ENCODE measurements at places on chromosomes 5 and 9.

DNA sequence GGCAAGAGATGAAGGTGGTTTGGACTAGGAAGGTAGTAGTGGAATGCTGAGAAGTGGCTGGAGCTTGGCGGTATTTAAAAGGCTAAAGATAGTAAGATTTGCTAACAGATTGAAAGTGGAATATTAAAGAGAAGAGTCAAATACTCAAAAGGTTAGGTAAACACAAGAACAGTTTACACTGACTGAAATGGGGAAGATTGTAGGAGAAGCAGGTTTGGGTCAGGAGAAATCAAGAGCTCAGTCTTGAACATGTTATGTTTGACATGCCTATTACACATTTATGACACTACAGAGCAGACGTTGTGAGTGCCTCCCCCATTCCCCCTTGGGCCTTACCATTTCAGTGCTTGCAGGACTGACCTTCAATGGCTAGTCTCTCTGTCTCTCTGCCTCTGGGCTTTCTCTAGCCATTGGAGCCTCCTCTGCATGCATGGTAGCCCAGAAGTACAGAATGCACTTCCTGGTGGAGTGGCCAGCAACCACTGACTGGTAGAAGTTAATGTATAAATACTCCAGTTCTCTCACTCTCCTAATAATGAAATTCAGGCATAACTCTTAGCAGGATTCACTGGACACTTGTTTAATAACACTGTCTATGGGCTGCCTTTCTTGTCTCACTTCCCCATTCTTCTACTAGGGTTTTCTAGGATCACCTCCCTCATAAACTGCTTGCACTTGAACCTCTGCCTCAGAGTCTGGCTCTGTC, 56.8 kb downstream of the HMGCS1 start:
- DNase-seq = no peak

GRCh38 chr5:153122403-153122802, 368.1 kb upstream of the GRIA1 start:
- DNase-seq = no peak

GRCh38 chr9:35193762-35194161, 32.0 kb downstream of the UNC13B start:
- DNase-seq = no peak

DNA sequence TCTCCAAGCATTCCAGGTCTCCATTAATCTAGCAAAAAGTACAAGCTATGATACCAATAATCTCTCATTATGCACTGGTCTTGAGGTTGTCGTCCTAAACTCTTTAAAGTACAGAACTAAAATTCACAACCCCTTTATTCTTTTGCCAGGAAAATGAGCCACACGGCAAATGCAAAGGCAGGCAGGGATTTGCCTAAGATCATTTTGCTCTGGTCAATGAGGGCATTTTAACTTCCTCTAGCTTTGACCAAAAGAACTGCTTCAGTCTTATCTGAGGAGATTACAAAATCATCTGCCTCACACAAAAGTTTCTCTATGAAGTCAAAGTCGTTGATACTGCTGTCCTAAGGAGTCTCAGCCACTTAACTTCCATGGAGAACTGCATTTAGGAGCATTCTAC, 51.8 kb downstream of the EPB41L4B start:
- DNase-seq = no peak

GRCh38 chr9:134936346-134937163, 18.8 kb upstream of the FCN1 start:
- DNase-seq = no peak

GRCh38 chr5:12419075-12419474, 514.8 kb upstream of the CTNND2 start:
- DNase-seq = no peak

DNA sequence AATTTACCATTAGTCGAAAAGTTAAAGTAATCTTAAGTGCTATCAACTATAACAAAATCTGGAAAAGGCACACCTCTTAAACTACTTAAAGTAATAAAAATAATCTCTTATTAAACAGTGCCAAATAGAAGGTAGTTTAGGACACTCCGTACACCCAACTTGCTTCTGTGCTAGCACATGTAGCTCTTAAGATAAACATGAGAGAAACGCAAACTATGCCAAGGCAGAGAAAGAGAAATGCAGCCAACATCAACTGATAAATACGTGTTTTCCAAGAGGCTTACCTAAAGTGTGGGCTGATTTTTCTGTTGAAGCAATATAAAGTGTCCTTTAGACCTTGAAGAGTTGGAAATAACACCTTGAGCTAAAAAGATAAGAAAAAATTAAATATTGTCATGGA, 480.6 kb upstream of the DAB2 start:
- DNase-seq = no peak

GRCh38 chr9:21744841-21745240, 57.6 kb upstream of the MTAP start:
- DNase-seq = no peak

DNA sequence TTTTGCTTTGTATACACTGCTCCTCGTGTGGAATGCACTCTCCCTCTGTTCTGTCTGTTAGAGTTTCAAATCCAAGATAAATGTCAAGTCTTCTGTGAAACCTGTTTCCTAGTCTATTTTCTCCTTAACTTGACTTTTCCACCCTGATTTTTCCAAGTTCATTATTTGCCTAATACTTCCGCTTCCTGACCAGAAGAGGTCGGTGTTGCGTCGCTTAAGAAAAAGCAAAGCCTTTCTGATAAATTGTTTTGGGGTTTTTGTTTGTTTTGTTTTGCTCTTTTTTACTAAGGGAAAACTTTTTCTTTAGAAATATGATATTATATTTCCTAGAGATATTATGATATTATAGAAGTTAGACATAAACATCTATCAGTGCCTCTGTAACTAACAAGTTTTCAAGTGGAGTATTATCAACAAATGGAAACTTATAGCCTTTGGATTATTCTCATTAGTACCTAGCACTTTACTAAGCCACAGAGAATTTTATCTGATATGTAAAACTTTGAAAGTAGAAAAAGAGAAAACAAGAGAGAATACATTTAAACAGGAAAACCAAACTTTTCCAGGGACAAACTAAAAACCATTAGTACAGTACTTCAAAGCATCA, 55.8 kb downstream of the PHAX start:
- peak; percentile 66 for DNase-seq

- peak; percentile 27 for DNase-seq
Measured at GRCh38 chr9:13023498-13023897, 248.7 kb downstream of the LURAP1L start.

DNA sequence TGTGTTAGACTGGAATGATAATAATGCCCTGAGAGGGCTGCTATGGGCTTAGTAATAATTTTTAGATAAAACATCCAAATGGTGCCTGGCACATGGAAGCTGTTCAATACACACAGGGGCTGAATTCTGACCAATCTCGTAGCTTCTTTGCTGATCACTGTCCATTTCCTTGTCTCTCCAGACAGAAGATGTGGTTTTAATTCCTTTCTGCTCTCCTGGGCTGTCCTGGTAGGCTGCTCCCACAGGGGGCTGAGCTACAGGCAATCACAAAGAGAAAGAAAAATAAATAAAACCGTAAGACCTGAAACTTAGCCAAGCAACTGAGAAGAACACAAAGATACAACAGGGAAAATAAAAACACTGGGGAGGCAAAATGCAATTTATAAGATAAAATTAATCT, 136.5 kb downstream of the CDK5RAP2 start:
- no peak for DNase-seq

DNA sequence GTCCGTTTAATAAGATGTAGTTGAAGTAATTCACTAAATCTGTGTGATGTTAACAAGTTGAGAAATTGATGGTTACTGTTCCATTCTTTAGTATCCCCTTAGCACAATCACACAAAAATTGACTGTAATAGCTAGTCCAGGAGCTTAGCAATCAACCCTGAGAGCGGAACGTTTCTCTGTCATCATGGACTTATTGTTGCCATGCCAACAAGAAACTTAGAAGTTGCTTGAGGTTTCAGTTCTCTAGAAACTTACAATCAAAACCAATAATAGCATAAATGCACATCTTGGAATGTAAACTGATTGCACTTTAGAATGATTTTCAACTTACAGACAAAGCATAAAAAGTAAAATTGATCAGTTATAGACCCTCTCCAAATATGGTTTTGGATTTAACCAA, 125.4 kb upstream of the ANKH start:
- DNase-seq = no peak

DNA sequence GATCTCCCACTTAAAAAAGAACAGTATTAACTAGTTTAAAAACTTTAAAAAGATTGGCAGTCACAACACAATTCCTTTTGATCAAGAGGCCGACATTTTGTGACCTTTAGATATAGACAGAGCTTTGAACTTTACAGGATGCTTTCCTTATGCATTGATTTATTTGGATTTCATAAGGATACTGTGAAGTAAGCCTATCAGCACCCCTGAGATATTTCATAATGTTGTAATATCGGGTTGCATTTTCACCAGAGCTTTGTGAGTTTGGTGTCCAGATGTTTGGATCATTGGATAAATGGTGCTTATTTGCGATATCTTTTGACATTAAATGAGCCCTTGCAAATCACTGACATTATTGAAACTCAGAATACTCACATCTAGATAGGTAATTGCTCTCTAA, 7.7 kb downstream of the PALM2AKAP2 start:
- DNase-seq = no peak

GRCh38 chr5:135013947-135014570, 20.0 kb downstream of the PITX1 start:
- DNase-seq = no peak

DNA sequence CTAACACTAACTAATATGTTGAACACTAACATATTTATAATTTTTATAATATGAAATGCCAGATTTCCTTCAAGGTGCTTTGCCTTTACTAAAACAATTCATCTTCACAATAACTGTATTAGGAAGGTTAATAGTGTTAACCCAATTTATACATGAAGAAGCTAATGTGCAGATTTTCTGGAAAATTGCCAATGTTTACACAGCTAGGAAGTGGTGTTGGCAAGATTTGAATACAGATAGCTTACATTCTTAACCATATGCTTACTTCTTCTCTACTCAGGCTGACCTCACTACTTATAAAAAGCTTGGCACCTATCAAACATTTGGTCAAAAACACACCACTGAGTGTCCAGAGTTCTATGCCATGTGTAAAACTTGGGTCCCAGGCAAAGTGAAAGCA, 445.4 kb upstream of the ITGA1 start:
- DNase-seq = no peak

GRCh38 chr9:30160570-30160969, 2223.9 kb upstream of the ACO1 start:
- no peak for DNase-seq

DNA sequence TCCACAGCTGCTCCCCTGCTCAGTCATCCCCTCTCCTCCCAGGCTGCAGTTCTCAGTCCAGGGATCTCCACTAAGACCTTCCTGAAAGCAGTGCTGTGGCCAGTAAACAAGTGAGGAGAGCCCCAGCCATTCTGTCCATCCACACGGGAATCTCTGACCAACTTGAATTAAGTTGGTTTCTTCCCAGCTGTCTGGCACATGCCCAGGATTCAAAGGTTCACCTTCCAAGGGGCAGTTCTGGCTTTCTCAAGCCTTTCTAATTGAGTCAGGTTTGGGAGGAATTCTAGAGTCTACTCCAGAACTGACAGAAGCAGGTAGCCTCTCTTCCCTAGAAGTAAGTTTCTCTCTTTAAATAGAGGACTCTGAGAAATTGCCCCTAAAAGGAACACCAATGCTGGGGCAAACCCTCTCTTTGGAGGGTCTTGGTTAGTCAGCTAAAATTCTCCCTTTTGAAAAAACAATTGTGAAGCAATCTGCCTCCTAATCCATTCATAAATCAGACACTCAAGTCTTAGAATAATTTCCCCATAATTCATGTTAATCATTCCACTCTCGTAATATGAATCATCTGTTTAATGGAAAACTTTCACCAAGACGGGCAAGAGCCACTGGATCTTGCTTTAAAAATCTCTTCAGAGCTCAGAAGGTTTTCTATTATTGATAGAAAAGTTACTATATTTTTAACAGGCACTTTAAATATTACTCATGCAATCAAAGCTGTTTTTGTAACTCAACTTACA, 133.8 kb downstream of the SPOCK1 start:
- DNase-seq = peak; percentile 24

- peak; percentile 80 for DNase-seq
Measured at GRCh38 chr9:99143655-99144054, 38.7 kb downstream of the TGFBR1 start.

Measured in ELR (cell line).